Right lobe of liver (tissue), 6 donors: ENCODE measurements at places on chromosomes 11 and 22. TPM values are rescaled to one million over a fixed set of nuclear protein-coding genes. Genes with fewer than 3 reads are reported as not detected.

DNA sequence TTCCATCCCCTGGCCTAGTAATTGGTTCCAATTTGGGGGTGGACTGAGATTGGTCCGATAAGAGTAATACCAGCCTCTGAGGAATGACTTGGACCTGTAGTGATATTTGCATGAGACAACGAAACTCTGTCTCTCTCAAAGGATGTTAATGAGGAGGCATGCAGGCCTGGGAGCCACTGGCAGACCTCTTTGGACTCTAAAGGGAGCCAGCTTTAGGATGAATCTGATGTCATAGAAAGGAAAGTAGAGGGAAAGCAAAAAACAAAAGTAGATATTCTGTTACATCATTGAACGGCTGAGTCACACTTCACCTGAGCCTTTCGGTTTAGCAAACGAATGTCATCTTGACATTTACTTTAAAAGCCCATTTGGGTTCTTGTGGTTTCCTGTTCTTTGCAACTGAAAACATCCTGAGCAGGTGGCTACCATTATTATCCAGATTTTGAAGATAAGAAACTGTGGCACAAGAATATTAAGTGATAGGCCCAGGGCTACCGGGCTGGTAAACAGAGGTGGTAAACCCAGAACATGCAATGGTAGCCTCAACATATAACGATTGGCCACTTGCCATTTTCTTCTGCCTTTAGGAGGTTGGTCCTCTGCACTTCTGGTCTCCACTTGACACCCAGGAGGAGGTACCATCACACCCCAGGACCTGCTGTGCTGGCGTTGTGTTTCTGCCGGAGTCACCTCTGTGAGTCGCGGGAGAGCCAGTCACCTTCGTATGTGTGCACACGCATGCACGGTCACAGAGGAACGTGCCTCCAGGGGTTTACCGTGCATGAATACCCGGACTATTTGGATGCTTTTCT, 42.7 kb downstream of the RTL6 start:
- DNase-seq: peak; percentile 10

DNA sequence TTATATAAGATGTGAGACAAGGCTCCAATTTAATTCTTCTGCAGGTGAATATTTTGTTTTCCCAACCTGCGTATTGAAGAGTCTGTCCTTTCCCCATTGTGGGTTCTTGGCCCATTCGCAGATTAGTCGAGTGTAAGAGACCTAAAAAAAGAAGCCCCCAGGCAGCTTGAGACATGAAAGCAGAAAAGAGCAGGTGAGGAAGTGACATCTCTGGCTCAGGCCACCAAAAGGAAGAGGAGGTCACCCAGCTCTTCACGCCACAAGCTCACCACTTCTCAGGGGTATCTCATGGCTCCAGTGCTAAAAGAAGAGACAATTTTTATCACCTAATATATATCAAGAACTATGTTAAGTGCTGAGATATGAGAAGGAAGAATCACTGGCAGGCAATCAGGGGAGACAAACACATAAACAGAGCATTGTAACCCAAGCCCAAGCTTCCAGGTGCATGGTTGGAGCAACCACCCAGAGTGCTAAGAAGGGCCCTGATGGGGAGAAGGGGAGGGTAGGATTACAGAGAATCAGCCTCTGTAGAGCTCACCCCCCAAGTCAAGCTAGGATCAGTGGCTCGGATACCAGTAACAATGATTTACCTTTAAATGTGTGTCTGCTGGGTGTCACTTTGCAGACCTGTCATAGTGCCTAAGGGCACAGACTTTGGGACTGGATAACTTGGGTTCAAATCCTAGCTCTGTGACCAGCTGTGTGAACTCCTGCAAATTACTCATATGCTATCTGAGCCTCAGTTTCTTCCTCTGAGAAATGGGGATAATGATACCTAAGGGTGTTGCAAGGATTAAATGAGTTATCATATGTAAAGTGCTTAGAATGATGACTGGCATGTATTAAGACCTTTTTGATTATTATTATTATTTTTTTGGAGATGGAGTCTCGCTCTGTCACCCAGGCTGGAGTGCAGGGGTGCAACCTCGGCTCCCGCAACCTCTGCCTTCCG, 39.2 kb downstream of the MCHR1 start:
- no peak for DNase-seq

DNA sequence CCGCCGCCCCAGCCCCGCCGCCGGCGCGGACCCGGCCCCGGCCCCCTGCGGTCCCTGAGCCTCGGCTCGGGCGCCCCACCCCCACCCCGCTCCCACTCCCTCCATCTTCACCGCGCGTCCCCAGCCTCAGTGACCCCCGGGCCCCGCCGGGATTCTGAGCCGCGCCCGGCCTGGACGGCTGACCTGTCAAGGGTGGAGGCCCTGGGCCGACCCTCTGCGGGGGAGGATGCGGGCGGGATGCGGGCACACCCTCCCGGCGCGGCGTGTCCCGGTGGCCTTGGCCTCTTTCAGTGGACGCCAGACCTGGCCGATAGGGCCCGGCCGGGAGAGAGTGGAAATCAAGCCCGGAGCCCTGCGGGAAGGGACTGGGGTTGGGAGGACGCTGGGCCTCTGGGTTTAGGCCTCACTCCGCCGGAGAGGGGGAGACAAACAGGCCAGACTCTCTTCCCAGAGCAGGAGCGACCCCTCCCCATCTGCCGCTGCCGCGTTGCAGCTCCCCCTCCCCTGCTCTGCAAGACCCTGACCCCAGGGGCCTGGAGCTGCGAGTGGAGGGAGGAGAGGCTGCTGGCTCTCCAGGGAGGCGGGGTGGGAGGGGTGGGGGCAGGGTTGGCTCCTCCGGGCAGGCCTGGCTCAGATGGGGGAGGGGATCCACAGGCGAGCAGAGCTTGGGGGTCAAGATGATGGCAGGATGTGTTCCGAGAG, 525 bp downstream of the MAPK8IP2 start:
- DNase-seq: peak; percentile 22

DNA sequence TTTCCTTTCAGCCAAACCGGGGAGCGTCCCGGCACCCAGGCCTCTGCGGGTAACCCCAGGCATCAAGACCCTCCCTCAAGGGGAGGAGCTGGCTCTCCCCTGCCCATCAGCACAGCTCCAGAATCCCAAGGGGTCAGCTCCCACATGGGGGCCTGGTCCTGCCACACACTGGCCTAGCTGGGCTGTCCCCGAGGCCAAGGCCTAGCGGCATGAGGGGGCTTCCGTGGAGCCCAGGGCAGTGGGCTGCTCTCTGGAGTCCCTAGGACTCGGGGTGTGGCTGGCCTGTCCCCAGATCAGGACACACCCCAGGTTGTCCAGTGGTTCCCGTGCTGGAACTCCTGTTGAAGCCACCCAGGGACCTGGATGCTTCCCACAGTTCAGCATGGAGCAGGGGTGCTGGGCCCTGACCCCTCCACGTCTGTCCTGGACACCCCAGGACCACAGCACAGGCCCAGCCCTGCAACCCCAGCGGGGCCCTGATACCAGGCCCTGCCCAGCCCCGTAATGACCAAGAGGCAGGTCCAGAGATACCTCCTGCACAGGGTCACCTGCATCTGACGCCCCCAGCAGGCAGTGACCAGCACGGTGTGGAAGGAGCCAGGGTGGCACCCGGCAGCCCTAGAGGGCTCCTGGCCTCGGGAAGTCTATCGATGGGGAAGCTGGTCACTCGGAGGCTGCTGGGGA, 5.5 kb downstream of the HRAS start:
- no peak for DNase-seq

DNA sequence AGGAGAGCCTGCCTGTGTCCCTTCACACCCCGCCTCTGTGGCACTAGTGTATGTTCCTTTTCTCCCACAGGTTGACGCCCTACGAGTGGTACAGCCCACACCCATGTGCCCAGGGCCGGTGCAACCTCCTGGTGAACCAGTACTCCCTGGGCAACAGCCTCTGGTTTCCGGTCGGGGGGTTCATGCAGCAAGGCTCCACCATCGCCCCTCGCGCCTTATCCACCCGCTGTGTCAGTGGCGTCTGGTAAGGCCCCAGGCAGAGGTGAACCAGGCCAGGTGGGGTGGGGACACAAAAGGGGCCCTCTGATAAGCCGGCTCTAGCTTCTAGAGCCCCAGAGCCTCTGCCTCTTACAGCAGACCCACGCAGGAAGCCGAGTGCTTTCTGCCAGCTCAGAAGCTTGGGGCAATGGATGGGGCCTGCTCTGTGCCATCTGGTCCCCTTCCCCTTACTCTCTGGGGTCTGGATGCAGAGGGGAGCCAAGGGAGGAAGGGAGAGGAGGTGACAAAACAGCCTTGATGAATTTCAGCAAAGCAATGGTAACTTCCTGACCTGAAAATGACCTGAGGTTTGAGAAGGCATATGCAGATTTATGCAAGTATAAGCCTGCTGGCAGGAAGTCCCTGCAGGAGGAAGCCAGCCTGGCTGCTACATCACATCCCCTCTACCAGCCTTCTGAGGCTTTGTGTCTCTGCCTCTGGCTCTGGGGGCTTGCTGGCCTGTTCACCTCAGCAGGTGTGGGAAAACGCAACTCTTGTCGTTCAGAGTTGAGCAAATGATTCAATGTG, 67.0 kb upstream of the TBCEL start:
- no peak for DNase-seq

- DNase-seq: peak; percentile 64
Observed at GRCh38 chr11:124069429-124070401, 28.6 kb upstream of the OR10G7 start.

DNA sequence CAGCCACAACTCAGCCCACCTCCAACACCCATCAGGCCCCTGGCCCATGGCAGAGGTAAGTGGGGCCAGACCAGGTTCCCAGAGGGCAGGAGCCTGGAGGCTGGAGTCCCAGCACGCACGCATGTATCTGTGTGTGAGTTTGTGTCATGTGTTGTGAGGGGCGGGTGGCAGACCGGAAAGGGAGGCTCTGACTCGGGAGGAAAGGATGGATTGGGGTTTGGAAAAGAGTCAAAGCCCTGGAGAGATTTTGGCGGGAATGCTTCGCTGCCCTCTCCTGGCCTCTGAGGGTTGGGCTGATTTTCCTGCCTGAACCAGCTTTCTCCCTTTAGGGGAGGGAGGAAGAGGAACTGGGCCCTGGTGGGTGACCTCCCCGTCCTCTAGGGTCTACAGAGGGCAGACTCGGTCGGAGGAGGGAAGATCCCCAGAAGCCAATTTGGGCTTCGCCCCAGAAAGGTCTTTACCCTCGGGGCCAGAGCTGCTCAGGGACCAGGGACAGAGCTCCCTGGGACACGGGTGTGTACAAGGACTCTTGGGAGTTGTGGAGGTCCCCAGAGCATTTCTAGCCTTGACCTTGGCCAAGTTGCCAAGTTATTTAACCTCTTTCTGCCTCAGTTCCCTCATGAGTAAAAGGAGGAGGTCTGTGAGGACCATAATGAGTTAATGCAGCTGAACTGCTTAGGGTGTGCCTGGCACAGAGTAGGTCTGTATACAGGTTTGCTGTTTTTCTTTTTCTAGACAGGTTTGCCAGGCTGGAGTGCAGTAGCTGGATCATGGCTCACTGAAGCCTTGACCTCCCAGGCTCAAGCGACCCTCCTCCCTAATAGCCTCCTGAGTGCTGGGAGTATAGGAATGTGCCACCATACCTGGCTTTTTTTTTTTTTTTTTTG, 6.9 kb downstream of the C11orf68 start:
- DNase-seq: no peak

GRCh38 chr22:38504731-38505540, 1.2 kb downstream of the DDX17 start:
- DNase-seq: peak; percentile 69

GRCh38 chr11:26878959-26879581, 114.8 kb upstream of the FIBIN start:
- no peak for DNase-seq

DNA sequence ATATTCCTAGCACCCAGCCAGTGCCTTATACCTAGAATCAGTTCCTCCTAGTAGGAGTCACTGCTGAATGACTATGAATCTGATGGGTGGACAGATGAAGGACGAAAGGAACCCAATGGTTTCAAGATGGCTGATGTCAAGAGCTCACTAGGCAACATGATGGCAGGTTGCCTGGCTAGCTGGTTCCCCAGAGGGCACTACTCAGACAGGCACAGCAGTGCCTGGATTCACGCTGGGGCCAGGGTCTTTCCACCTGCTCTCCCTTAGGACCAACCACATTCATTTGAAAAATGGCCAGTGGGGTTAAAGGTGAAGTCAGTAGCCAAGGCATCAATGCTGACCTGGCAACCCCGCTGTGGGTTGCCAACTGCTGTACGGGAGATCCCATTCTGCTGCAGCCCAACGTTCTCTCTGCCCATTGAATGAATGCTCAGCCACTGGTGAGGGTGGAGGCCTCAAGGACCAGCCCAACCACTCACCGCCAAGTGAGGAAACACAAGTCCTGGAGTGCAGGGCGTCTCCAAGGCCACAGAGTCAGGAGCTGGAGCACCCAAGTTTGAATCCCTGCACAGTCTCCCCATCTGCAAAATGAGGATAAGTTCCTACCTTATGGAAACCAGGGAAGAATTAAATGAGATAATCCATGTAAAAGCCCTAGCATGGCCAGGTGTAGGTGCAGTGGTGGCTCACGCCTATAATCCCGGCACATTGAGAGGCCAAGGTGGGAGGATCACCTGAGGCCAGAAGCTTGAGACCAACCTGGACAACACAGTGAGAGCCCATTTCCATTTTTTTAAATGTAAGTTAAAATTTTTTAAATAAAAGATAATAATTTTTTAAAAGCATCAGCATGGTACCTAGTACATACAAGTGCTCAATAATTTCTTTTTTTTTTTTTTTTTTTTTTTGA, 12.4 kb downstream of the MYH9 start:
- no peak for DNase-seq

GRCh38 chr11:69297787-69298266, 3.9 kb downstream of the MYEOV start:
- DNase-seq: no peak

- no peak for DNase-seq
Observed at GRCh38 chr11:118219732-118220131, 5.1 kb downstream of the JAML start.

GRCh38 chr11:12744826-12745502, 70.7 kb downstream of the TEAD1 start:
- no peak for DNase-seq

- no peak for DNase-seq
Observed at GRCh38 chr22:28674121-28674563, 5.5 kb downstream of the TTC28 start.

GRCh38 chr22:20531404-20532201, 24.2 kb downstream of the MED15 start:
- DNase-seq: peak; percentile 43

Gene KRTAP5-8
- total RNA-seq: not detected

Gene CST6
- not detected for total RNA-seq

Gene SMIM35
- not detected for total RNA-seq

Gene CCDC87
- total RNA-seq: 0.12 TPM

Gene GSTT2B
- total RNA-seq: 23.7 TPM

Gene APOBEC3B
- total RNA-seq: 1.6 TPM

Gene OR4C11
- total RNA-seq: not detected

Gene MIOX
- not detected for total RNA-seq
